Thoracic aorta (tissue), 2 donors: ENCODE measurements at places on chromosomes 3 and 15. TPM values are rescaled to one million over a fixed set of nuclear protein-coding genes. Genes with fewer than 3 reads are reported as not detected.

Gene SAMD7
- total RNA-seq: not detected

DNA sequence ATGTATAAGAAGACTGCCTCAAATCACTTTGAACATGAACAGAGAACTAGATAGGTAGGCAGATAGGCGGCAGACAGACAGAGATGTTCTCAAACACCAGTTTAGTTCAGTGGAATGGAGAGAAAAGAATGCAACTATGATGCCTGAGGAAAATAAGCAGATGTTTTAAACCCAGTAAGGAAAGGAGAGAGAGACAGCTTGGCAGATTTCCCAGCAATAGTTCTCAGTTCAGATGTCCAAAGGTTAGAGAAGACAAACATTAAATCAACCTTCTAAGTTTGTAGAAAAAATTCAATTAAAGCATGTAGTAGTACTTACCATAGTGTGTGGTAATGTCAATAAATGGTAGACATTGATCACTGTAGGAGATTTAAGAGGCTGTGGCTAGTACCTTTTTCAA is 209.6 kb upstream of the PFN2 start:
- DNase-seq: no peak

Gene TGM5
- not detected for total RNA-seq

DNA sequence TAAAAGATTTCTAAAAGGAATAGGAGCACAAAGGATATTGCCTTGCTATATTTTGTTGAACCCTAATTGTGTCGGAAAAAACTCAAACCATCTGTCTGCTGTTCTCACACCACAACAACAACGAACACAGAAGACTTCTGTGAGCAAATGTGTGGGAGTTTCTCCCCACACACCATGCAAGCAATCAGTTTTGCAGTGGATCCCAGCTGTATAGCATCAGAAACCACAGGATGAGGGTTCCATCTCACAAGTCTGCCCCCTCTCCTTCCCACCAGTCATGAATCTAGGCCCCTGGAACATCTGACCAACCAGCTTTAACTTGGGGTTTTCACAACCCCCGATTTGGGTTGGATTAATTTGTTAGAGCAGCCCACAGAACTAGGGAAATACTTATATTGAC is 91.3 kb upstream of the SLC4A7 start:
- no peak for DNase-seq

DNA sequence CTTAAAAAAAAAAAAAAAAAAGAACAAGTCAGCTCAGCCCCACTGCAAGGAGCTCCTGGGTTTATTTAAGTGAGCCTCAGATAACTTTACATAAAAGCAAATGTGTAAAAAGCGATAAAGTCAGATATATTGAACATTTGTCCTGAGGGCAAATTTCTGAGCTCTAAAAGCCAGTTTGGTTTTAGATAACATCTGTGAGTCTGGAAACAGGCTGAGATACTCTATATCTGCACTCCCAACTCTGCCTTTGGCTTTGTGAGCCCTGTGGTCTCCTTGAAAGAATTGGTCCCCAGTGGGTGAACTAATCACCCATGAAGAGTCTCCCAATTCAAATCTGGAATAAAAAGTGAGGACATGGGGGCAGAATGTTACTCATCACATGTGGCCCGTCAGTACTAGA is 104.6 kb downstream of the APBA2 start:
- DNase-seq: no peak

- DNase-seq: no peak
These were observed 5.7 kb upstream of the CHRNA3 start for GRCh38 chr15:78626381-78626995.

Gene STRIT1
- not detected for total RNA-seq

Gene SLC22A13
- total RNA-seq: 0.99 TPM

Gene NOX5
- 0.54 TPM for total RNA-seq
